AG04450 (cell line): ENCODE measurements at places on chromosomes 3 and 15.

GRCh38 chr3:56375654-56376053, 92.6 kb downstream of the ERC2 start:
- no peak for DNase-seq

DNA sequence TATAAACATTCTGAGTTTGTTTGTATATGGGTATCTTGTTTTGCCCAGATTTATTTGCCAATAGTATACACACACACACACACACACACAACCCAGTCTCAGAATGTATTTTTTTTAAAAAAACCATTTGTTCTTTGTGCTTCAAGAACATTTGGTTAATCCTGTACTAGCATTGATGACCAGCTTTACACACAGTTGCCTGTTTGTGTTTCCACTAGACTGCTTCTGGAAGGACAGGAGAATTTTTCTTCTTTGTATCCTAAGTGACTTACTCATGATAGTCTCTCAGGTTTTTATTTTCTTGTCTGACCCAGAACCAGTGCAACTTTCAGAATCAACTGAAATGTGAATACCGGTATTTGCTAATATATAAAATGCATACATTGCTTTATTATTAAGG, 40.5 kb downstream of the U2SURP start:
- no peak for DNase-seq

DNA sequence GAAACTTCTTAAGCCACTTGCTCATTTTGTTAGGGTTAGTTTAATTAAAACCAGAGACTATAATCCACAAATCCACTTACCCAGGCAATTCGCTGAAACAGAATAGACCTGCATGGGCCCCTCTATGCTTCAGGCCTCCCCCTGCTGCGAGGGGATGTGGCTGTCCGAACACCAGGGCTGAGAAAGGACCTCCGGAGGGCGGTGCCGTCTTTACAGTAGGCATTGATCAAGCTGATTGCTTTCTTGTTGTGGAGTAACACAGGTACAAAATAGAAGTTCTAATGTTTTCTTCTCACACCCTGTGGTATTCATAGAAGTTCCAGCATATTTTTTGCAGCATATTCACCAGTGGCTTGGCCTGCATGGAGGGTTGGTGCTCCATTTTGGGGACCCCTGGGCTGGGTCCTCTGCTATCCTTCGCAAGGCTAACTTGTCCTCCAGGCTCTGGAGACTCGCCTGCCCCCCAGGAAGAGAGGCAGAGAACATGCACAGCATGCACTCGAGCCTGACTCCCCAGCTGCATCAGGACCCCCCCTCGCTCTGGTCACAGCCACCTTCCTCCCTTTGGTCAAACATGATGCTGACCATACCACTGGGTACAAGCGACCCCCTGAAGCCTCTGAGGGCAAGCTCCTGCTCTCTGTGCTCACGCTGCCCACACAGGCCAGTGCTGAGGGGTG, 55.3 kb downstream of the TPRA1 start:
- no peak for DNase-seq

DNA sequence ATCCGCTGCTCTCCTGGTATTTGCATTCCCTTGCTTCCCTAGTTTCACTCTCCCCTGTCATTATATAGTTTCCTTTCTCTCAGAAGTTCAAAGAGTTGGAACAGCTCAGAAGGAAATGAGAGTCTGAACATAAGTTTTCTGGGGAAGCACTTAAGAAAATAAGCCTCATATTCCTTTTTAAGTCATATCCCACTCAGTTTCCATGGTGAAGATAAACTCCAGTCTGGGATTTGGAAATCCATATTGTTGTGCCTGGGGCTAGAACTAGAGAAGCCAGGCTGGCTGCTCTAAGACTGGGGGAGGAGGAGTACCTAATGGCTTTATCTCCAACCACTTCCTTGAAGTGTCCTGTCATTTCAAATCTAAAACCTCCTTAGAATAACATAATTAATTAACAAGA, 134.2 kb upstream of the ALCAM start:
- DNase-seq, result no peak

GRCh38 chr15:81853150-81853748, 192.6 kb downstream of the MEX3B start:
- DNase-seq, result no peak

- no peak for DNase-seq
Measured at GRCh38 chr15:76979996-76980520, 14.9 kb upstream of the PSTPIP1 start.

DNA sequence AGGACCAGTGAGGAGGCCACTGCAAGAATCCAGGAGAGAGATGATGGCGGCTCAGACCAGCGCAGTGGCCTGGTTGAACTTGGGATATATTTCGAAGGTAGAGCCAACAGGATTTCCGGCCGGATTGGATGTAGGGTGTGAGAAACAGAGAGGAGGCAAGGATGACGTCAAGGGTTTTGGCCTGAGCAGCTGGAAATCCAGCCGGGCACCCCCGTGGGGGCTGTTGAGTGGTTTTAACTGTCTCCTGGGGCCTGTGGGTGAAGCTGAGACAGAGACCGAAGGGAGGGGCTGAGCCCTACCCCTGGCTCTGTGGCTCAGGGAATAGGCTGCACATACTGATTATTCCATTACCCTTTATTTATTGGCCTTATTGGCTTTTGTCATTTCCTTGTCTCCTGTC, 45.7 kb downstream of the EXOG start:
- DNase-seq, result no peak

DNA sequence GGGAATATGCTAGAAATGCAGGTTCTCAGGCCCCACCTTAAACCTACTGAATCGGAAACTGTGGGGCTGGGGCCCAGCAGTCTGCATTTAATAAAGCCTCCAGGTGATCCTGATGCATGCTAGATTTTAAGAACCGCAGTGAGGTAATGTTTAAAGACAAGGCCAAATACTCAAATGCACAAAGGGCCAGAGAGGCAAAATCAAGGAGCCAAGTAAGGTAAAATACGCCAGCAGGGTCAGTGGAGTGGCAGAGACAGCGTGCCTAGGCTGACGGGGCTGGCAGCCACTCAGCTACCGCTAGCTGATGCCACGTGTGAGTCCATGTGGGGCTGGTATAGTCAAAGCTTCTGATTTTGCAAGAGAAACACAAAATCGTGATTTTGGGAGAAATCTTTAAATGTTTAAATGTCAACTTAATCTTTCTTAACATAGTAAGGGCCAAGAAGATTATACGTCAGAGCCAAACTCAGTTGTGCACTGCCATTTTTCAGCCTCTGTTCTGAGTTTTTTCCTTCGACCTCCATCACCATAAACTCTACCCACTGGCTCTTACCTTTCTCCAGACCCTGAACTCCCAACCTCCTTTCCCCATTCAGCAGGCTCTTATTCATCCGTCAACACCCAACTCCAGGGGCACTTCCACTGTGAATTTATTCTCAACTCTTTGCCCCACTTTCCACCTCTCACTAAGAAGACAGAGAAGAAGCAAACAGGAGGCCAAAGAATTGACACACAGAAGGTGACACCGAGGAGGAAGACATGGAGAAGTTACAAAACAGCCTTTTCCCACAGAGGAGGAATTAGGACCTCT, 136.6 kb upstream of the RAD18 start:
- DNase-seq, result no peak

- DNase-seq, result no peak
Measured at GRCh38 chr15:99090011-99090699, 14.7 kb upstream of the SYNM start.

DNA sequence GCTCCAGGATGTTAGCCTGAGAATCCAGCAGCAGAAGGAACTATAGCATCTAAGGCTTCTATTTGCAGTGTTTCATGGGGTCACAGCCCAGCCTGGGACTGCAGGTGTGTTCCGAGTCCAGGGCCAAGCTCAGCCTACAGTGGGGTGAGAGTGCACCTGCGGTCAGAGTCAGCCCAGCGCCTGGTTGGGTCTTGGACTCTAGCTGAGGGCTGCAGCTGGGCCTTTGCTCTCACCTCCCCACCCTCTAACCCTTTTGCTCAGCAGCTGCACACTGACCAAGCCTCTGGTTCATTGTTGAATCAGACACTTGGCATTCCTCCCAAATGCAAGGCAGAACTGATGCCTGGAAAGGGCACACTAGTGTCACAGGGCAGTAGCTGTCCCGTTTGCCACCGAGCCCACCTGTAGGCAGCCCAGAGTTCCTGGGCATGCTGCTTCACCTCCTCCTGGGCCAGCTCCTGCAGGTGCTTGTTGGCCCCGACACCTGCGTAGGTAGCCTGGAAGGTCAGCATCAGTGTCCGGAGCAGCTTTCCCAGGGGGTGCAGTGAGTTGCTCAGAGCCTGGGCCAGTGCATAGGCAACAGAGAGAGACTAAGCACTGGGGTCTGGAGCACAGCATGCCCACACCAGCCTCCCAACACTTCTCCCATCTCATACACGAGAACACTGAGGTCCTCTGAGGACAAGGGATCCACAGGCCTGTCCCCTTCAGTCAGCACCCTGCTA, 17.5 kb downstream of the ALS2CL start:
- no peak for DNase-seq

DNA sequence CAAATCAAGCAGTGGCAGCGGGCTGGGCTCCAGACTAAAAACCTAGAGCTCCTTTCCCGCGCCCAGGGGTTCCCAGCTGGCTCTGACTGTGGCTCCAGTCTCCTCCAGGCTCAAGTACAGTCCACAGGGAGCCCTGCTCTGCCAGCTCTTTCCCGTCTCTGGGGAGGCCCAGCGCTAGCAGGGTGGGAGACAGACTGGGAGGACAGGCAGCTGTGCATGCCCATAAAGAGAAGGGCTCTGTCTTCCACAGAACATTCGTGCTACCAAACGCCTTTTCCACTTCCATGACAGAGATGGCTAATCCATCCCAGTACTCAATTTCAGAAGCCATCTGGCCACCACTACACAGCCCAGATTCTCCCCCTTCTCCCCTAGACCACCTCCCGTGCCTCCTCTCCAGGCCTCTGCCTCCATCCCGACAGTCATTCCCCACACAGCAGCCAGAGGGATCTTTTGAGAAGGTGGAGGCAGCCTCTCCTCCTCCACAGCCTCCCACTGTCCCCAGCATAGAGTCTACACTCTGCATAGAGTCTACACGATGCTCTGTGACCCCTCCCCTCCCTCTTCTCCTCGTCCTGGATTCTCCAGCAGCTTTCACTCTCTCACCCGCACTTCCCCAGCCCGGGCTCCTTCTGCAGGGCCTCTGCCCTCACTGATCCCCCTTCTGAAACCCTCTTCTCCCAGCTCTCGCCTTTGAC, 6.8 kb upstream of the DUSP7 start:
- no peak for DNase-seq

DNA sequence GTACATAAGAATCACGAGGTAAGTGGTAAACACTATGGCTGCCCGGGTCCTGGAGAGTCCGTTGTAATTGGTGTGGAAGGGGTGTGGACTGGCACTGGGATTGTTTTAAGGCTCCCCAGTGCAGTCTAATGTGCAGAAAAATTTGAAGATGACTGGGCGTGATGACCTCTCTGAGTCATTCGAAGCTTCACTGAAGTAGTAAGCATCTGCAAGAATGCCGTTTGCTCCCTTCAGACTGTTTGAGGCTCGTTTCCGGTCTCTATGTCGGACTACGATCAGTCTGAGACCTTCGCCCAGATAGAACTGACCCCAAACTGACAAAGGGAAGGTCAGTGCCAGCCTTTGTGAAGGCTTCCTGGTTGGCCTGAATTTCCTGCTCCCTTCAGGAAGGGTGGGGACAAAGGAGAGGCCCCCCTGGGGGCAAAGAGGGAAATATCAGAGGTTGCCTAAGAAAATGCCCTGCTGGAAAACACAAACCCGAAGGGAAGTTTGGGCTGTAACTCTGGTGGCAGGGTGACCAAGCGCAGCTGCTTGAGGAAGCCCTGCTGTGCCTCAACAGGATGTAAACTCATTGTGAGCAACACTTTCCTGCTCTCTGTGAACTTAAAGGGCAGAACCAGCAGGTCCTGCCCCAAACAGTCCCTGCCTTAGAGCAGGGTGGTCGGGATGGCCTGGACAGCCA, 34.6 kb downstream of the BTD start:
- peak; percentile 74 for DNase-seq

- no peak for DNase-seq
Measured at GRCh38 chr3:30675006-30675405, 68.6 kb downstream of the TGFBR2 start.

DNA sequence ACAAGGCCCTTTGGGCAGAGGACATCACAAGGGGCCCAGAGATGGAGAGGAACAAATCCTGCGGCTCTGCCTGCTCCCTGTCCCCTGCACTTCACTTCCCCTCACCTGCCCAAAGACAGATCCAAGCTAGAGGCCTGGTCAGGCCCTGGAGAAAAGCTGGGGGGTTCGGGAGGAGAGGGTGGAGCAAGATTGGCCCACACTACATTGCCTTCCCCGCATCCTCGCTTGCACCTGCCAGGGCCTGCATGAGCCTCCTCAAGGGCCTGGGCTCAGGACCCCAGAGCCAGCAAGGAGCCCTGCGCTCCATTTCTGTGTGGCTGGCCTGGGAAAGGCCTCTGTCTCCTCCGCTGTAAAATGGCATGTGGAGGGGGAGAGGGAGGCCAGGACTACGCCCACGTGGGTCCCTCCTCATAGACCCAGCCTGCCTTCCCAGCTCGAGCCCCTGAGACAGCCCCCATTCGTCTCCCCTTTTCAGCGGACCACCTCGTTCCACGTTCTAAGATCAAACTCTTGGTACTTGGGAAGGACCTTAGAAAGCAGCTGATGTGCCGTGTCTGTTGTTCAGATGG, 106.0 kb downstream of the HMG20A start:
- DNase-seq, result no peak

DNA sequence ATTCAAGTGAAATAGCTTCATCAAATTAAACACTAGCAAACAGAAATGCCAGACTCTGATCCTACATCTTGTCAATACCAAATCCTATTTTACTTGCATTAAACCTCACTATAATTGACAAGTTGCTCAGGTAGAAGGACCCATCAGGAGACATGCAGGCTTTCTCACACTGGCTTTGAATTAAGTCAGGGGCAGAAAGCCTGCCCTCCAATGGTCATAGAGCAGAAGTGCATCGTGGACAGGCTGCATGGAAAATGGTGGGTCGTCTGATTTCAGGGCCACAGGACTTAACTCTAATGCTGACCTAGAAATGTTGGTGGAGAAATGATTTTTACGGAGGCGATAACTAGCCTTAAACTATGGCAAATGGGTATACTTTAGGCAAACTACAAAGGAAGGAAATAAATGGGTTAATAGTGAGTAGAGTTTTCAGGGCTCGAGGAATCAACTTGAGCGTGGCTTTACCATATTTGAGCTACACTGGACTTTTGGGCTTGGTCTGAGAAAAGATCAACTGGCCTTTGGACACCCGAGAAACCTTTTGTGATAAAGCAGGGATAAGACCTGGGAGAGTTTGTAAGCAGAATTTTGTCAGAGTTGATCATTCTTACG, 283.9 kb downstream of the GRM7 start:
- DNase-seq, result no peak
